ENCODE measurements at places on chromosomes 16 and 17.

- no peak for DNase-seq
These were observed 67.0 kb downstream of the CACNG1 start for GRCh38 chr17:67111327-67111726.

GRCh38 chr17:45018848-45019711, 32.4 kb downstream of the DCAKD start:
- peak; percentile 21 for DNase-seq

- DNase-seq: no peak
These were observed 6.7 kb upstream of the MT4 start for GRCh38 chr16:56558024-56558747.

DNA sequence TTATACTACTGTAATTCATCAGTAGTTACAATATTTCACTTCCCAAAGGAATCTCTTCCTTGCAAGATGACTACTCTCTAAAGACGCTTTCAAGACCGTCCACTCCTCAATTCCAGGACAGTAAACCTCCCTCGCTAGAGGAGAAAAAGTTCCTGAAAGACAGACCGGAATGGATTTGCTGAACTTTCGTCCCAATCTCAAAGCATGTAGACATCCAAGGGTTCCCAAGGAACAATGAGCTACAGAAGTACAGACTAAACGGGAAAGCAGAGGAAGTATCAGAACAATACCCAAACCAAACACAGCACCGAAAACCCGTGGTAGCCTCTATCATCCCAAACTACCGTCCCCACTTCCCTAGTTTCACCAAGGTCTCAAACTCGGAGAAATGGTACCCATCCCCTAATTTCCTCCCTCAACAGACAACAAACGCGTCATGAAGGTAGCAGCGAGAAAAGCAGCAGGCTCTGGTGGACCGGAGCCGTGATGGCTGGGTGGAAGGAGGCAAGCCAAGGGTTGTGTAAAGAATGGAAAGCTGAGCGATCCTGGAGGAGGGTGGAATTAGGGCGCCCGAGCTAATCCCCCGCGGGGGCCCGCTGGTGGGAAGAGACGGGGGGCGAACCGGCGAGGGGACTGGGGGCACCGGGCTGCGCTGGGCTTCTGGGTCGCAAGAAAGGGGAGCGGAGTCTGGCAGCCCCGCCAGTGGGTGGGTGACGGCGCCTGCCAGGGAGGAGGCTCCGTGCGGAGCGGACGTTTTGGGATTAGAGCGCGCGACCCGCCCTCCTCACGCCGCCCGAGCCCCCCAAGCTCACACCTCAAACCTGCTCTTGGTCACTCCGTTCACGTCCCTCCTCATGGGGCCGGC, 647 bp downstream of the FBXL20 start:
- peak; percentile 1 for DNase-seq

All from CD8-positive, alpha-beta memory T cell (primary cell).